Dermis microvascular lymphatic vessel endothelial cell (primary cell): ENCODE measurements at places on chromosomes 4 and X.

- DNase-seq: no peak
These were observed 208.1 kb downstream of the BCOR start for GRCh38 chrX:39889704-39890103.

DNA sequence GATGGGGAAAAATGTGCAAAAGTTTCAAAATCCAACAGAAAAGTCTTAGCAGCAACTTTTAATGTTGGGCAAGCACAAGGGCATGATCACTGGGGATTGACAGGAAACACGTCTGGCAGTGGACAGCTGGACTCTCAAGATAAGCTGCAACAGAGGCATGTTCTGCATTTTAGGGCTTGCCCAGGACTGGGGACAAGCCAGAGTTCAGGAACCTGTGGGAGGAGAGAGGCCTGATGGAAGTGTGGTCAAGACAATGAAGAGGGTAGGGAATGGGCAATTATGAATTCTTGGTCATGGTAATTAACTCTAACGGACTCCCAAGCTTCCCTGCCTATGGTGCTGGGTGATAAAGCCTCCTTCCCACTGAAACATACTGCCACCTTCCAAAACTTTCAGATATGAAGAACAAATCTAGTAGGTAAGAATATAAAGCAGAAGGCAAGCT, 48.4 kb downstream of the ANXA3 start:
- DNase-seq: peak; percentile 66

- DNase-seq: no peak
These were observed 791 bp downstream of the GUCY1B1 start for GRCh38 chr4:155759372-155760252.

DNA sequence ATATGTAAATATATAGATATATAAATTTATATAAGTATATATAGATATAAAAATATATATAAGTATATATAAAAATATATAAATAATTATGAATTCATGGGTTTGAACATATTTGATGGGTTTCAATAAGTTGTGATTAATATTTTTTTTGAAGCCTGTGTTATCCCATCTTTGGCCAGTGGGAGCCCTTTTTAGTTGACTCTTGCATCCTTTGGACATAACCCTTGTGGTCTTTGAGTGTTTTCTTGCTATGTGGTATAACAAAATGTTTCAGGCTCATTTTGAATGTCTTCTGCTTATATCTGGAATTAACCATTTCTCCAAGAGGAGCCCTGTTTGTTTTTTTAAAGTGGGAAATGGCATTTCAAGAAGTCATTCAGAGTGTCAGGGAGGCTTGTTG, 15.2 kb downstream of the SNX25 start:
- no peak for DNase-seq

DNA sequence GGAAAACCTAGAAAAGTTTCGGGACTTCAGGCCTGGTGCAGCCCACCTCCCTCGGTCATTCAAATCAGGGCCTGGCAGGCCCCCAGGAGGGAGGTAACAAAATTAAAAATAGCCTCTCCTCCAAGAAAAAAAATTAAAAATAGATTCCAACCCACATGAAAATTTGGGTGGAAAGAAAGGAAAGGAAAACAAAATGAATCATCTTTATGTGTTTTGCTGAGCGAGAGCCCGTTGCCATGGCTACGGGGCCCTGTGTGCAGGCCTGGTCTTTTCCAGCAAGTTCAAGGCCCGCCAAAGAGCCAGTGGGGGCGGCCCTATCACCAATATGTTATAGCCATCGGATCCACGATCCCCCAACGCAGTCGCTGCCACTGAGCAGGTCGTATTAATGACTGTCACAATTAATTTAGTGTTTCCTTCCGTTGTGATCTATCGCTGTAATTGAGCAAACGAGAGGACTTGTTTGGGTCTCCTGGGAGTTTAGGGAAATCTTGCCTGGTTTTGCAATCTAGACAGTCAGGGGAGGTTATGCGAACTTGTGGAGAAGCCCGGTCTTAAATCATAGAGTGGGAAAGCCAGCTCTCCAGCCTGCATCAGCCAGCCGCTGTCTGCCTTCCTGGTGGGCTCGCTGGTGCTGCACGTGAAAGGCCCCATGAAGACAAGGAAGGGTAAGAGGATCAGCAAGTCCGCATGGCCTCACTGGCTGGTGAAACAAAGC, 452.4 kb downstream of the BCOR start:
- peak; percentile 65 for DNase-seq

DNA sequence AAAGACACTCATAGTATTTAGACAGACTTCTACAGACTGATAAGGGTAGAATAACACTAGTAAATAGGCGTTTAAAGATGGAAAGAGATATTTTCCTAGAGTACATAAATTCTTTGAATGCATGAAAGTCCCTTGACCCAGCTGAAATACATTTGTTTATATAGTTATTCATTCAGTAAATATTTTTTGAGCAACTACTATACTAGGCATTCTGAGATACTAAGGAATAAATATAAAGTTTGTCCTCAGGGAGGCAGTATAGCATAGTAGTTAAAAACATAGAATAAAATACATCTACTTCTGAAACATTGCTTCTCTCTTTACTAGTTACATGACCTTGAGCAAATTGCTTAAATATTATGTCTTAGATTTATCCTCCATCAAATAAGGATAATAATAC, 27.4 kb downstream of the HMGN5 start:
- DNase-seq: peak; percentile 10

DNA sequence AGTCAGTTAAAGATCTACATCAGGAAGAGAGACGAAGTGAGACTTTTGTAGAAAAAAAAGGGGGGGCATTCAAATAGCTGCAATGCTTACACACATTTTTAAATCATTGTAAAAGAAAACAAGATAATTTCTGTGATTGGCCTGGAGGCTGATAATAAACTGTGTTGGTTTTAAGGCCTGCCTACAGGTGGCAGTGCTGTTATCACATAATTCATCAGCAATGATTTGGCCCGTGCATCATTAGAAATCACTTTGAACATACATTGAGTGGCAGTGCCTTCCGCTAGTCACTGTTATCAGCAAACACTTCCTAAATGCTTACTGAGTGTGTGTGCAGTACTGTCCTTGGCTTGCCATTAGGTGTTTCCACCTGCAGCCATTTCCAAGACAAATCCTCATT, 831.9 kb downstream of the TRIML1 start:
- DNase-seq: peak; percentile 19

- no peak for DNase-seq
These were observed at the start of gene GPRASP2 for GRCh38 chrX:102712216-102712966. Gene GPRASP2, plus strand, starts transcription at chrX:102712448. Its CDS starts 2,422 bp downstream, at chrX:102714870.

DNA sequence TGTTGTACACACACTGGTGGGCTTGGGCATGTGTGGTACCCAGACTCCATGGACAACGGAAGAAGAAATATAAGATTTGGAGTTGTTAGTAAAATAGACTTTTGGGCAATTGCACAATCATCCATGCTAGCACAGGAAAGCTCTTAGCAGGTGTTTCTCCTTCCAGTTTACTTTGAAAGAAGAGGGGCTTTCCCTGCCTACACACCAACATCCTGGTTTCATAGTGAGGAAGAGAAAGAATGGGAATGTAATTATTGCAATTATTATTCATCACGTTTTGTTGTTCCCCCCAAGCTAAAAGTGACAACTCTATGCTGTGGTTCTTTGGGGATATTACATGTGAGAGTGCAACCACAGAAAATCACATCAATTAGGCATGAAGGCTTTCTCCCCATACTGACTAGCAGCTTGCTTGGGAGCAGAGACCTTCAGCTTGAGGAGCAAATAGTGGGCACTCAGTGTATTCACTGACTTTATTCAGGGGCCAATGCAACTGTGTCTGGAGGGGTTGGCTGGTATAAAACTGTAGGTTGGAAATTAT, 57.2 kb upstream of the PUDP start:
- DNase-seq: no peak

DNA sequence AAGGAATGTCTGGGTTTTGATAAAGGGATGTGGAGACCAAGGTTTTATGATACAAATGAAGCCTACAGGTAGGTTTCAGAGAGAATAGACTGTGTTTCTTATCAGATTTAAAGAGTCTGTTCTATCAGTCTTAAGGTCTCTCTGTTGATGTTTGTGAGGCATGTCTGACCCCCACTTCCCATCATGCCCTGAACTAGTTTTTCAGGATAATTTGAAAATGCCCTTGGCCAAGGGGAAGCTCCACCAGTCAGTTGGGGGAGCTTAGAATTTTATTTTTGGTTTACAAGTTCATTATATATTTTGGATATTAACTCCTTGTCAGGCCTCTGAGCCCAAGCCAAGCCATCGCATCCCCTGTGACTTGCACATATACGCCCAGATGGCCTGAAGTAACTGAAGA, 18.6 kb downstream of the C4orf51 start:
- no peak for DNase-seq

GRCh38 chr4:2882341-2882740, 38.7 kb downstream of the ADD1 start:
- DNase-seq: no peak

DNA sequence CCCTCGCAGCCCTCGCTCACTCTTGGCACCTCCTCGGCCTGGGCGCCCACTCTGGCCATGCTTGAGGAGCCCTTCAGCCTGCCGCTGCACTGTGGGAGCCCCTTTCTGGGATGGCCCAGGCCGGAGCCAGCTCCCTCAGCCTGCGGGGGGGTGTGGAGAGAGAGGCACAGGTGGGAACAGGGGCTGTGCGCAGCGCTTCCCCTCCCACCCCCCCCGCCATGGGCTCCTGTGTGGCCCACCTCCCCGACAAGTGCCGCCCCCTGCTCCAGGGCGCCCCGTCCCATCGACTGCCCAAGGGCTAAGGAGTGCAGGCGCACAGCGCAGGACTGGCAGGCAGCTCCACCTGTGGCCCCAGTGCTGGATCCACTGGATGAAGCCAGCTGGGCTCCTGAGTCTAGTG, 220.2 kb downstream of the STPG2 start:
- no peak for DNase-seq

- no peak for DNase-seq
These were observed 95.7 kb upstream of the FRMPD4 start for GRCh38 chrX:12042615-12043014.

GRCh38 chr4:25966171-25966570, 52.2 kb downstream of the SMIM20 start:
- no peak for DNase-seq

DNA sequence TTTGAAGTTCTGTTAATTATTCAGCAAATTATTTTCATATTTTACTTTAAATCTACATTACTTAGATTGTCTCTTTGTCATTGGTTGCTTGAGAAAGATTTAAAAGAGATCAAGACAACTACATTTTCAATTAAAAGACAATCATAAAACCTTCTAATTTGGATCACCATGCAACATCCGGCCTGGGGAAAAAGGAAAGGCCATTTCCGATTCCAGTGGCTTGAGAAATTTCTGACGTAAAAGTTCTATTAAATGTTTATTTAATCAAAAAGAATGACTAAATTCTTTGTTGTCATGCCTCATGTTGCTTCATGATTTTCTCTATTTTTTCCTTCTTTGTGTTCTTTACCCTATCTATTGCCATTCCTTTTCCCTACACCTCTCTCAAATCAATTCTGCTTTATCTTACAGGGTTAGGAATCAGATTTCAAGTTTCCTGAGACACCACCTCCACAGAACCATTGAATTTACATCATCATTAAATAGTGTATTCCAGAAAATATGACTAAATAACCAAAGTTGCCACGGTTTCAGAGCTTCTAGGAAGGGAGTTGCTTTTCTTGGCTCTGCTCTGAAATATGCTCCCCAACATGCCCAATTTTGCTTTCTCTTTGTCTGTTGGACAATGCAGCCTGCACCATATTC, 124.6 kb upstream of the ACSL4 start:
- DNase-seq: peak; percentile 5

- DNase-seq: no peak
These were observed at the start of gene ADH4 for GRCh38 chr4:99144070-99144469. Gene ADH4, minus strand, starts transcription at chr4:99144297. Its CDS starts 75 bp downstream, at chr4:99144222.

DNA sequence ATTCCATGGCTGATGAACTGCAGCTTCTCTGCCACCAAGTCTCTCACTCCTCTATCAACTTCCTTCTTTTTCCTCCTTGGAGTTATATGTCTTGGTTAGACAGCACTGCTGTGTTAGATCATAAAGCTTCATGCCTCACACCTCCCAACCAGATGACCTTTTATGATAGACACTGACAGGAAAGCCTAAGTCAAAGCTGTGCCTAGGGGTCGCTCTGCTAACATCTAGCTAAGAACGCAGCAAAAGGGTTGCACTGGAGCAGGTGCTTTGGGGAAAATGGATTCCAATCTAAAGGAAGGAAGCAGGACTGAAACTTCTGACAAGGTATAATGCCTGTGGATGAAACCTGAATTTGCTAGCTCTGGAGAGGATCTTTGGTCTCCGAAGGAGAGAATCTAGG, 509.7 kb downstream of the SMARCA1 start:
- DNase-seq: no peak

DNA sequence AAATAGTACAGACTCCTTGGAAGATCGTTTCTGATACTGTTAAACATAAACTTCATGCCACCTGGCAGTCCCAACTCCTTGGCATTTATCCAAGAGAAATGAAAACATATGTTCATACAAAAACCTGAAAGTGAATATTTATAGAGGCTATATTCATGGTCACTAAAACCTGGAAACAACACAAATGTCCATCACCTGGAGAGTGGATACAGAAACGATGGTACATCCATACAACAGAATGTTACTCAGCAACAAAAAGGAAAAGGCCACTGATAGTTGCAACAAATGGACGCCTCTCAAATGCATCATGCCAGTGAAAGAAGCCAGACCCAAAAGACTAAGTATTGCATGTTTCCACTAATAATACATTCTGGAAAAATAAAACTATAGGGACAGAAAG, 34.0 kb upstream of the SORBS2 start:
- DNase-seq: no peak

DNA sequence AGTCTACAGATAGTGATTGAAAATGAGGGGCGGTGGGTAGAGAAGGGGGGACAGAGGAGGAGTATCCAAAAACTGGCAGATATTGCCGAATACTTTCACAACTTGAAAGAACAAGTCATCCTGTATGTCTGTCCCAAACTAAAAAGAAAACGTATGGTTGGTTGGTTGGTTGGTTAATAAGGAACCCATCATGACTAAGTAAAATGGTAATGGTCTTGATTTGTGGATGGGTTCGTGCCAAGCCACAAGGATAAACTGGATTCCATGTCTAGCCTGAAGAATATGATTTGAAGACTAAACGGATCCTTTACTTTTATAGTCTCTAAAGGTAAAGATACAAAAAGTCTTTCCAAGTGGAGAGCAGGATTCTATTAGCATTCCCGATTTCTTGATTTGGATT, 208.4 kb downstream of the DCLK2 start:
- no peak for DNase-seq

DNA sequence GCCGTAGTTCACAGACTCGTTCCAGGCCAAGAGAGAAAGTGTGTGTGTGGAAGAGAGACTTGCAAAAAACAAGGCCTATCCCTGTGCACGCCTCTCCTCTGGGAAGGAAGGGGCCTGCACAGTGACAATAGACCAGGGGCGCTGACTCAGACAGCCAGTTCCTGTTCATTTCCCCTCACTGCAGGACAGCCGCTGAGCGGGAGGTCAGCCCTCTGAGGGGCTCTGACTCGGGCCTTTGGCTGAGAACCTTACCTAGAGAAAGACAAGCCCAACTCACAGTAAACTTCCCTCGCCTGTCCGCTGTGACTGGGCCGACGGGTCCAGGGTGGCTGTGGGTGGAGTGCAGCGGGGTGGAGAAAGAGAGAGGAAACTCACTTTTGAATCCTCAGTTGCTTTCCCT, 52.1 kb downstream of the RTL5 start:
- peak; percentile 92 for DNase-seq
